Activated CD4-positive, alpha-beta memory T cell treated with anti-CD3 and anti-CD28 coated beads for 36 hours (primary cell): ENCODE measurements at places on chromosomes 16 and 17. TPM values are rescaled to one million over a fixed set of nuclear protein-coding genes. Genes with fewer than 3 reads are reported as not detected.

Gene ZNF747
- total RNA-seq, result 7.6 TPM

DNA sequence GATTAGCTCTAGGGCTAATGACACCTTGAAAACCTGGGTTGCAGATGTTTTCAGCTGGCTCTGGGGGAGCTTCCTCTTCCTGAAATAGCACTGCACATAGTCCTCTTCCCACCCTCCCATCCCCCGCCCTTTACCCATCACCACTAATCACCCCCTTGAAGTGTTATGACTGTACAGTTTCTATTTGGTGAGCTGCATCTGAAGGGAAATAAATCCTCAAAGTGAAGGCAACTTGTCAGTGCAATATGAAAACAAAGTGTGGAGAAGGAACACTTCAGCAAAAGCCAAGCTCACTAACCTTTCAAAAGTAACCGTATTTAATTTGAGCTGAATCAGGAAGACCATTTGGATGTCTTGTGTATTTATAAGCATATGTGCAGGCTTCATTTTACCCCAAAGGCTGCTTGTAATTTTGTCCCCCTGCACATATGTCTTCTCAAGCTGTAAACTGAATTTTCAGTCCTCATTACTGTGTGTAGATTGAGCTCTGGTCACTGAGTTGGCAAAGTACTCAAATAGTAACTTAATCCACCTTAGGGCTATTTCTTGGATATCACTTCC is 44.1 kb upstream of the CA10 start:
- H3K27ac ChIP-seq, result no peak overlapping the region
- H3K4me3 ChIP-seq, result no peak overlapping the region
- DNase-seq, result no peak

Gene NEUROD2
- total RNA-seq, result not detected

Gene PERCC1
- total RNA-seq, result not detected

Gene EVPLL
- total RNA-seq, result not detected

DNA sequence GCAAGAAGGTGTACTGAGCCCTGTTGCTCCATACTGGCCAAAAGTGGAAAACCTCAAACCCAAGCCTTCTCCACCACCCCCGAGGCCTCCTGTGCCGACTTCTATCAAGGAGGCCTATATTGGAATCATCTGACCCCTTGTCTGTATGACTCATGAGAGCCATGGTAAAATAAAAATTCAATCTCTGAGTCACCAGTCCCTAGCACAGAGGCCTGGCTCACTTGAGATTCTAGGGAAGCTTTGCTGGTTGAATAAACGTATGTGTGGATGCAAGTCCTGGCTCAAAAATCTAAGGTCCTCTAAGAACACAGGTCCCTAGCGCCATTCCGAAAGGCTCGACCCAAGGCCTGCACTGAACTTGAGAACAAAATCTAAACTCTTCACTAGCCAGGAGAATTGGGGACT is 15.0 kb downstream of the NSMCE1 start:
- DNase-seq, result no peak
- H3K4me3 ChIP-seq, result peak overlapping the region; percentile 47
- H3K27ac ChIP-seq, result peak overlapping the region; percentile 90
- peaks cover 86% of the 10 kb centered on the region for H3K4me1 ChIP-seq
- H3K36me3 ChIP-seq, result peaks cover 44% of the 10 kb centered on the region

GRCh38 chr17:49090878-49091594 is 41.5 kb upstream of the B4GALNT2 start:
- no peak overlapping the region for H3K4me3 ChIP-seq
- no peaks in the 10 kb centered on the region for H3K4me1 ChIP-seq
- DNase-seq, result no peak
- peaks cover 5% of the 10 kb centered on the region for H3K27me3 ChIP-seq

DNA sequence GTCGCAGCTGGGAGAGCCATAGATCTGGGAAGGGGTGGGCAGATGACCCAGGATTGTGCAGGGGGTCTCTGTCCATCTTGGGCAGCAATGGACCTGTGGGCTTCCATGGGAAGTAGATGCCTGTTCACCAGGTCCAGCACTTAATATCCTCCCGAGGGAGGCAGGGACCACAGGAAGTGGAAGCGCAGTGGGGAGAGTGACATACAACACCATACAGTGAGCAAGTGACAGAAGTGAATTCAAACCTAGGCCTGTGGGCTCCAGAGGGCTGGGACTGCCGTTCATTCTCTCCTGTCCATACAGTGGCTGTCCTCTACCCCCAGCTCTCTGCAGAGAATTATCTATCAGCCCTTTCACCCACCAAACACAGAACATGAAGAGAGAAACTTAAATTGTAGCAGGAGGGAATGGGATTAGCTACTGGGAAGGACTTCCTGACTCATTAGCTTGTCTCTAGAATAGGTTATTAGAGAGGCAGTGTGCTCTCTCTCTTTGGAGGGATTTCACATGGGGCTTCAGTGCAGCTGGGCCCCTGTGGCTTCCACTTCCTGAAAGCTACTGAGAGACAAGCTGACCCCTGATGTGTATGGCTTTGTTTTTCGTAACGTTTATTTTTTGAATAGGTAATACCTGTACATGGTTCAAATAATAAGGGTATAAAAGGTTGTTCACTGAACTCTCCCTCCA is 13.1 kb upstream of the SEZ6 start:
- H3K27me3 ChIP-seq, result peaks cover 35% of the 10 kb centered on the region
- no peak overlapping the region for H3K4me3 ChIP-seq
- no peak for DNase-seq
- peaks cover 4% of the 10 kb centered on the region for H3K4me1 ChIP-seq

Gene PABPN1L
- not detected for total RNA-seq
